ENCODE measurements at places on chromosomes 4 and X.

DNA sequence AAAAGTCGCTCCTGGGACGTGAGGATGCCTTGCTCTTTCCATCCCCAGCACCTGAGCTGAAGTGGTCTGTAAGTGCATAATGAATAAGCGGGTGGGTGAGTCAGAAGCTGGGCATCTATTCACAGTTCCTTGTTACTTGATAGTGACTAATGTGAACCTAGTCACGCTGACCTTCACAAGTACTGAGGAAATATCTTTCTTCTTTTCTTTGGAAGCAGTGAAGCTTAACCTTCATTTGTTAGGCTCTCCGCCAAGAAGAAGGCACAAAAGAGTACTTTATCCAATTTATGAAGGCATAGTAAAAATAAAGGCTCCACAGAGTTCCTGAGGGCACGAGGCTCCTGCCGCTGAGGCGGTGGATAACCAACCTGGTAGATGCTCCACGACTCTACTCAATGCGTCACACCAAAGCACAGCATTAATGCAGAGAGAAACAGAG, 475.7 kb upstream of the SLIT2 start:
- no peak for DNase-seq

- no peak for DNase-seq
Observed at GRCh38 chr4:42995343-42995944, 102.9 kb downstream of the GRXCR1 start.

DNA sequence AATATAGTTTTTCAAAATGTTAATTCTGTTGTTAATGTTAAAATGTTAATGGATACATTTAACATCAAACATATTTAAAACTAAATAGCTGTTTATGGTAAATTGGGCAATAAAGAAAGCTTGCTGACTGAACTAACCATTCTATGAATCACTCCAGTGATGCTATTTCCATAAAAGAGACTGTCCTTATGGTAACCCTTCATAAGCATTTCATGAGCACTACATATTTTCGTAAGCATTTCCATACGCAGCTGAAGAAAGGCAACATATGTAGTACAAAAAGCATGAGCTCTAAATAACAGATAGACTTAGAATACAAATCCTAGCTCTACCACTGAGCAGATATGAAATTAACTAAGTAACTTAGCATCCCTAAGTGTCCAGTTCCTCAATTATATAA, 188.9 kb downstream of the COL25A1 start:
- DNase-seq = no peak

- DNase-seq = no peak
Observed at GRCh38 chr4:118260309-118260708, 92.5 kb downstream of the PRSS12 start.

DNA sequence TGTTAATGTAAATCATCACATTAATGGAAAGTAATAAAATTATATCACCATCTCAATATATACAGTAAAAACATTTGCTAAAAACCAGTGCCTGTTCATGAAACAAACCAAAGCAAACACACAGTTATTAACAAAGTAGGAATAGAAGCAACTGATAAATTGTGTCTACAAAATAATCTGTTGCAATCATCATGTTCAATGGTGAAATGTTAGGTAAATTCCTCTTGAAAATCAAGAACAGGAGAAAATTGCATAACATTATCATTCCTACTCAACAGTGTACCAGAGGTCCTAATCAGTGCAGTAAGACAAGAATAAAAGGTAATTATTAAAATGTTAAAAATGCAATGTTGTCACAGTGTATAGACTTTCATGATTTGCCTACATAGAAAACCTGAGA, 252.3 kb downstream of the TEX13A start:
- DNase-seq = no peak

GRCh38 chrX:48894891-48895290, 2.7 kb downstream of the TIMM17B start:
- no peak for DNase-seq

DNA sequence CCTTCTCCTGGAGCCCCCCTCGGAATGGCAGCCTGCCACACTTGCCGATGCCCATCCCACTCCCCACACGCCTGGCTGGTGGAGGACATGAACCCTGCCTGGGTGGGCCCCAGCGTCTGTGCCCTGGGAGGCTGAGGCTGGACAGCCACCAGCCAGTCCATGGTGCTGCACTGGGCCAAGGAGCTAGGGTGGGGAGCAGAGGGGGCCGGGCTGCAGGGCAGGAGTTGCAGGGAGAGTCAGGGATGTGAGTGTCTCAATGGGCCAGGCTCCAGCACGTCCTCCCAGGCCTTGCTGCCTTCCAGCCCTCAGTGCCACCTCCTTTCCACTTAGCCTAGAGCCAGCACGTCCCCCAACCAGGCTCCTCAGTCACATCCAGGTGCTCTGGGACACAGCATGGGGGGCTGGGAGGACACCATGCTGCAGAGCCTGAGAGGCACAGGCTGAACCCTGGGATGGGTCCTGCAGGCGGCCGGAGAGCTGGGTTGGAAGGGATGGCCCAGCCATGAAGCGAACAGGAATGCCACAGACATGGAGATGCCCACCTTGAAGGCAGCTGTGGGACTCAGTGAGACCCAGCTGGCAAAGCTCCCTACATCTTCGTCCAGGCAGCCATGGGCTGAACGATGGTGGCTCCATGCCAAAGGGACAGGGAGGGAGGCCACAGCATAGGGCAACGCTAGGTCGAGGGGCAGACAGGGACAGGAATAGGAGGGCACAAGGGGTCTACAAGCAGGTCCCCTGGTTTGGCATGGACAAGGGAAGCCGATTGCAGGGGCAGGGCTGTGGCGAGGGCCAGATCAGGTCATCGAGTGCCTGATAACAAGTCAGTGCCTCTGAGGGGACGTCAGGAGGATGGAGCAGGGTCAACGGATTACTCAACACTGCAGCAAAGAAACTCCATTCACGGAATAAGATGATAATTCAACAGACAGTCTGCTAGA, 30.1 kb upstream of the MXD4 start:
- no peak for DNase-seq

- DNase-seq = no peak
Observed at GRCh38 chr4:66294638-66295037, 624.3 kb upstream of the EPHA5 start.

- no peak for DNase-seq
Observed at GRCh38 chr4:109235683-109236082, 66.8 kb downstream of the COL25A1 start.

DNA sequence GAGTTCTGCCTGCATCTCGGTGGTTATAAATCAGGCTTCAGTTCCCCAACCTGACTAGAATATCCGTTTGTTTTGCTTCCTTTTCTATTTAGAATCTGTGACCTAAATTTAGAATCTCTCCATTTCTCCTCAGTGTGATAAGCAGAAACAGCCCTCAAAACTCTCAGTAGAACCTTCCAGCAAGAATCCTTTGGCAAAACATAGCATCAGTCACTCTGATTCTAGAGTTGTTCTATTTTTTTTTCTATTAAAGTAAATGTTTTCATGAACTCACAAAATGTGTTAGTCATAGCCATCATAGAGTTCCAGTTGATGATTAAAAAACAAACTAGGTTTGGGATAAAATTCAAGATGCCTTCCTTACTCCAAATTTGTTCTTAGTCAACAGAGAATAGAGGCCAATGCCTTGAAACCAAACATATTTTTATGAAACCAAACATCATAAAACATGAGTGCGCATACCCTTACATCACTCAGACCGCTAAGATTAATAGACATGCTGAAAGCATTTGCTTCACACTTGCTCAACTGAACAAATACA, 13.2 kb upstream of the C1QTNF7 start:
- DNase-seq = no peak

- no peak for DNase-seq
Observed at GRCh38 chr4:147674073-147674472, 9.9 kb downstream of the PRMT9 start.

DNA sequence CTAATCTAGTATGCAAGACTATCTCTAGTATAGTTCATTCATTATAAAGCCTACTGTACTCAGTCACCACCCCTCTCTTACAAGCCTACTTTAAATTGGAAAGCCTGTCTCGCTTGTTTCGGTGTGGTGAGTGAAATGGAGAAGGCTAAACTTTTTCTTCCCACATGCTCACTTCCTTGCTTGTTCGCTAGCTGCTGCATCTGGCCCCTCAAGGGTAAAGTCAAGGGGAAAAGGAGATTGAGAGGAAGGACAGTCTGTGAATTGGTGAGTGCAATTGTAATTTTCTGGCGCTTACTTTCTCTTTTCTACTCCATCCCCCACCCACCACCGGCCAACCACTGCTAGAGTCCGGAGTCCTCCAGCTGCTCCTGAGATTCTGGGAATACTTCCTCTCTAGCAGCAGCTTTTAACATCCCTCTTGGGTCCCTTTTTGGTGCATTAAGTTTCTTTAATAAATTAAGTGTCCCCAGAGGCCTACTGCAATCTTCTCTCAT, 12.1 kb upstream of the ARAP2 start:
- DNase-seq = no peak
